ENCODE measurements at places on chromosomes 2 and 18. TPM values are rescaled to one million over a fixed set of nuclear protein-coding genes. Genes with fewer than 3 reads are reported as not detected.

Gene C2orf92
- total RNA-seq = 8.6 TPM

Gene PXDN
- 101 TPM for total RNA-seq

Gene GLB1L
- total RNA-seq = 11.2 TPM

Gene MEP1B
- total RNA-seq = not detected

Gene SF3B6
- 162 TPM for total RNA-seq

Gene AMER3
- total RNA-seq = not detected

Gene HJURP
- total RNA-seq = not detected

Gene BBS5
- 6.4 TPM for total RNA-seq

Gene GRB14
- total RNA-seq = 4.3 TPM

Gene CNTNAP5
- not detected for total RNA-seq

Gene HK2
- 24.0 TPM for total RNA-seq

Gene OTOS
- not detected for total RNA-seq

Gene LHCGR
- total RNA-seq = 1.1 TPM

Gene TRPM8
- total RNA-seq = not detected

Gene PPM1G
- 28.2 TPM for total RNA-seq

Gene SLC4A1AP
- total RNA-seq = 22.5 TPM

Gene COL5A2
- total RNA-seq = 68.9 TPM

Gene TMEM169
- total RNA-seq = 0.65 TPM

Gene LYG2
- not detected for total RNA-seq

Gene GNAL
- total RNA-seq = 20.7 TPM

Gene MDH1B
- total RNA-seq = 1.1 TPM

Gene CAVIN2
- total RNA-seq = 83.5 TPM
